Naive thymus-derived CD8-positive, alpha-beta T cell (primary cell): ENCODE measurements at places on chromosomes 7 and 10. TPM values are rescaled to one million over a fixed set of nuclear protein-coding genes. Genes with fewer than 3 reads are reported as not detected.

The WDFY4 gene
- 0.04 TPM for polyA plus RNA-seq

The SPDYE9 gene
- not detected for polyA plus RNA-seq

The CREB5 gene
- not detected for polyA plus RNA-seq

The BLNK gene
- not detected for polyA plus RNA-seq

The ASB4 gene
- polyA plus RNA-seq = not detected

GRCh38 chr7:81427461-81427860, 342.4 kb downstream of the HGF start:
- peaks cover 2% of the 10 kb centered on the region for H3K27me3 ChIP-seq
- no peak overlapping the region for H3K4me3 ChIP-seq
- no peak overlapping the region for H3K27ac ChIP-seq
- no peaks in the 10 kb centered on the region for H3K4me1 ChIP-seq

DNA sequence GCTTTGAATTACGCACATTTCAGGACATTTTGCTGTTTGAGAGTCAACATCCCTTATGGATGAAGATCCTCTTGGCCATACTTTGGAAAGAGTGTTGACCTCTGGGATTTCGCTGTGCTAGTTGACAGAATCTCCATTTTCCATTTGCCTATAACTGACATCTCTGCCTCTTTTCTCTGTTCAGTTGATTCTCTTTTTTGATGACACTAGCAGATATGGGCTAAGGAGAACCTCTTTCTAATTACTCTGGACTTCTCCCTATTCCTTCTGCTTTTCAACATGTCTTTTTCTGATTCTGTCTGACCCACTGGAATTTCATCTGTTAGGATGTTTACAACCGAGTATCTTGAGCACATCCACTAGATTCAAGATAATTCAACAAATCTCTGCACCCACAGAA, 311.5 kb downstream of the CAMK1D start:
- H3K27ac ChIP-seq = no peak overlapping the region
- no peak overlapping the region for H3K4me3 ChIP-seq
- H3K27me3 ChIP-seq = no peaks in the 10 kb centered on the region
- peaks cover 2% of the 10 kb centered on the region for H3K4me1 ChIP-seq

DNA sequence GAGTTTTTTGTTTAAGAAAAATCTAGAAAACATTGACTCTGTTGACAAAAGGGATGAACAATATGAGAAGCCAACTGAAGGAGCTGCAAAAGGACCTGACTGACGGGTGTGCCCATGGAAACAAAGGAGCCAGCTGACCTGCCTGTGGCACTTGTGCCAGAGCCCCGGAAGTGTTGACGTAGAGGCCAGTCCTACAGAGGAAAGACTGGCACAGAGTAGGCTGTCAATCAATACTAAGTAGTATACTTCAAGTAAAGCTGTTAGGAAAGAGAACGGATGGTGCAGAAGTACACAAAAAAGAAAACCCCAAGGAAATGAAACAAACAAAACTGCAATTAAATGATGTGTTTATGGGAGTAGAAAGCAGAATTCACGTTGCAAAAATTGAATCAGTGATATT, 19.0 kb upstream of the ABI1 start:
- H3K27ac ChIP-seq = no peak overlapping the region
- H3K4me3 ChIP-seq = no peak overlapping the region
- H3K36me3 ChIP-seq = no peaks in the 10 kb centered on the region
- DNase-seq = no peak
- peaks cover 3% of the 10 kb centered on the region for H3K27me3 ChIP-seq
- peaks cover 2% of the 10 kb centered on the region for H3K4me1 ChIP-seq

DNA sequence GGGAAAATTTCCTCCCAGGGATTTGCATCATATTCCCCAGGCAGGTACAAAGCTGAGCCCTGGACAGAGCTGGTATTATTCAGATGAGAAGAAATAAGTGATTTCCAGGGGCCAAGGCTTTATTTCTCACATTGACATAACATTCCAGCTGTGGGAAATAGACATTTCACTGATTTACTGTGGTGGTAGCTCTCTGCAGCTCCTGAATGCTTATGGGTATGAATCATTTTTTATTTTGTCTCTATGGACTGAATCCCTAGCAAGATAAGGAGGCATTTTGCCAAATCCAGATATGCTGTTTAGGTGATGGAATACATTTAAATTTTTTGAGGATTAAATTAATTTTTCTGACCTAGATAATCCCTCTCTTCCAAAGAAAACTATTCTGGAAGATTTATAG, 97.9 kb downstream of the MTPN start:
- H3K36me3 ChIP-seq = no peaks in the 10 kb centered on the region
- H3K27me3 ChIP-seq = peaks cover 8% of the 10 kb centered on the region
- H3K4me1 ChIP-seq = no peaks in the 10 kb centered on the region
- H3K27ac ChIP-seq = no peak overlapping the region
- DNase-seq = no peak

DNA sequence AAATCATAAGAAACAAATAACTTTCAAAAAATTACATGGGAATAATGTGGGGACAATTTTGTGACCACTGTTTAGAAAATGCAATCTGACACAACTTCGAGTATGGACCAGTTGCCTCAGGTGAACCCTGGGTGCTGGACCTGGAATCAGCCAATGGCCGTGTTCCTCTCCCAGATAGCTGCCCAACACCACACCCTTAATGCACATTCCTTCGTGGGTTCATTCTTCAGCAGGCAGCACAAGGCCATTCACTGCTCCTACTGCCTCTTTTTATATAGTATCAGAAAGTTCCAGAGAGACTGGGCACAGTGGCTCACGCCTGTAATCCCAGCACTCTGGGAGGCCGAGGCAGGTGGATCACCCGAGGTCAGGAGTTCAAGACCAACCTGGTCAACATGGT, 89.1 kb upstream of the PARD3 start:
- H3K27ac ChIP-seq = no peak overlapping the region
- H3K4me3 ChIP-seq = no peak overlapping the region
- H3K36me3 ChIP-seq = no peaks in the 10 kb centered on the region

GRCh38 chr7:126840869-126841268, 411.9 kb downstream of the GRM8 start:
- no peak overlapping the region for H3K27ac ChIP-seq
- H3K4me3 ChIP-seq = no peak overlapping the region
- no peaks in the 10 kb centered on the region for H3K27me3 ChIP-seq

DNA sequence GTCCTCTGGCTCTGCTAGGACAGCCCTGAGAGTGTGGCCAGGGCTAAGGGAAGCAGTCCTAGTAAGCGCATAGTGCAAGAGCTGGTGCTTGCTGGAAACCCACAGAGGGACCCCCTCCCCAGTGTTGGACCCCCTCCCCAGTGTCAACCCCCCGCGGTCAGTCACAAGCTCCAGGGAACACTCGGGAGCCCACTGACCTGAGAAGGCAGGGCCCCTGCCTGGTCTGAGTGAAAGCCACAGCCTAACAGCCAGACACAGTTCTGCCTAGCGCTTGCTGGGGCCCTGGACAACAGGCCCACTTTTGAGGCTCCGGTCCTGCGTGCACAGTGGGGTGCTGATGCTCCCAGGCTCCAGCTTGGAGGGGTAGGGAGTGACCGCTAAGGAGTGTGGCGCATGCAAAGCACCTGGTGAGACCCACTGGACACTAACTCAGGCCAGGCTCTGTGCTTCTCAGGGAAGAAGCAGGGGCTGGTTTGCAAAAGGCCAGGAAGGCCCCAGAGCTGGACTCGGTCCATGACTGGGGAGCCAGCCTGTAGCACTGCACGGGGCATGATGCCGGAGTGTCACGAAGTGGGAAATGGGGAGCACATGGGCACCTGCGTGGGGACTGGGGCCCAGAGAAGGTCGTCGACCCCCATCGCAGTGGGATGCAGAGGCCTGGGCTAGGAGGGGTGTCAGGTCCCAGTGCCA, 175.8 kb upstream of the PPP2R2D start:
- no peaks in the 10 kb centered on the region for H3K4me1 ChIP-seq
- no peak for DNase-seq
- no peaks in the 10 kb centered on the region for H3K36me3 ChIP-seq
- H3K4me3 ChIP-seq = no peak overlapping the region

- peak overlapping the region; percentile 83 for H3K27ac ChIP-seq
- H3K27me3 ChIP-seq = no peaks in the 10 kb centered on the region
- H3K4me1 ChIP-seq = peaks cover 59% of the 10 kb centered on the region
- DNase-seq = no peak
- peaks cover 3% of the 10 kb centered on the region for H3K36me3 ChIP-seq
Measured at GRCh38 chr7:100539436-100540006, 518 bp downstream of the AGFG2 start.

DNA sequence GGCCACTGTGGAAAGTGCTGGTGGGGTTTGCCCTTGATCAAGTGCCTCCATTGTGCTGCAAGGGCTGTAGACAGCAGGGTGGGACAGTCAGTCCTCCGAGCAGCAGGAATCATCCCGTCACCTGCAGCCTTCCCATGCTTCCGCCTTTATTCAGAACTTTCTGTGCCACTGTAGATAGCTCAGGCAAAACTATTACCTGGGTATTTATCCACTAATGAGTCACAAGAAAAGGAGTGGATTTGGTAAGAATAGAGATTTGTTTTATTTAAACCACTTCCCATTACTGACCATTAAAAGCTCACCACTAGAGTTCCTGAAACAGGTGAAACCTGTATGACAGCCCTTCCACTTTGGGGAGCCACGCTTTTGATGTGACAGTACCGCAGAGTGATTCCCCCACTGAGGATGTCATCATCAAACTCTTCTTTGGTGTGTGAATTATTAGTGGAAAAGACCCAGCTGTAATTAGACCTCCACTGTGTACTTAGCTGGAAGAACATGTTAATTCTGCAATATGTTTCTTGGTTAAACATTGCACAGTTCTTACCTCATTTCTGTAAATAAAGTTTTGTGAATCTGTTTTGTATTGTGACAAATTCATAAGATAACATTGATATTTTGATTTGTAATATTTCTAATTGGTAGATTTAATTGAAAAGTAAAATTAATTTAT, 208.8 kb downstream of the MLLT10 start:
- no peak overlapping the region for H3K4me3 ChIP-seq
- peak overlapping the region; percentile 86 for H3K27ac ChIP-seq

DNA sequence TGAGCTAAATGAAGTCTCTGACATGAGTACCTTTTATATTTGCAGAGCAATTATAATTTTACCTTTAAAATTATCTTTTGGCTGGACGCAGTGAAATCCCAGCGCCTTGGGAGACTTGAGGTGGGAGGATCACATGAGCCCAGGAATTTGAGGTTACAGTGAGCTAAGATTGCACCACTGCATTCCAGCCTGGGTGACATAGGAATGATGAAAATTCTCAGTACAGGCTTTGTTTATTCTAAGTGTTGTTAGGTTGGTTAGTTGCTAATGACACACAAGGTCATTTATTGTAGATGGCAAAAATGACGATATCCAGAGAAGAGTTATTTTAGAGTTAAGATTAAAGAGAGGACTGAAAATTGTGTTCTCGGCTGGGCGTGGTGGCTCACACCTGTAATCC, 87.6 kb downstream of the XRCC2 start:
- no peaks in the 10 kb centered on the region for H3K4me1 ChIP-seq
- no peaks in the 10 kb centered on the region for H3K36me3 ChIP-seq
- H3K27me3 ChIP-seq = no peaks in the 10 kb centered on the region
